Mononuclear cell (primary cell): ENCODE measurements at places on chromosomes 2 and 18. TPM values are rescaled to one million over a fixed set of nuclear protein-coding genes. Genes with fewer than 3 reads are reported as not detected.

CRYGD gene
- total RNA-seq, result not detected

GCA gene
- 18.2 TPM for total RNA-seq

ZNF519 gene
- 6.9 TPM for total RNA-seq

ALPP gene
- total RNA-seq, result not detected

ZBTB7C gene
- total RNA-seq, result not detected

DAW1 gene
- not detected for total RNA-seq

GAD1 gene
- total RNA-seq, result not detected

CCDC74A gene
- 0.84 TPM for total RNA-seq

NT5DC4 gene
- not detected for total RNA-seq

PROM2 gene
- total RNA-seq, result 0.31 TPM
